Right ventricle myocardium inferior (tissue), 1 donor: ENCODE measurements at places on chromosomes 5 and 9. TPM values are rescaled to one million over a fixed set of nuclear protein-coding genes. Genes with fewer than 3 reads are reported as not detected.

FAM151B gene
- total RNA-seq: 1.6 TPM

DNA sequence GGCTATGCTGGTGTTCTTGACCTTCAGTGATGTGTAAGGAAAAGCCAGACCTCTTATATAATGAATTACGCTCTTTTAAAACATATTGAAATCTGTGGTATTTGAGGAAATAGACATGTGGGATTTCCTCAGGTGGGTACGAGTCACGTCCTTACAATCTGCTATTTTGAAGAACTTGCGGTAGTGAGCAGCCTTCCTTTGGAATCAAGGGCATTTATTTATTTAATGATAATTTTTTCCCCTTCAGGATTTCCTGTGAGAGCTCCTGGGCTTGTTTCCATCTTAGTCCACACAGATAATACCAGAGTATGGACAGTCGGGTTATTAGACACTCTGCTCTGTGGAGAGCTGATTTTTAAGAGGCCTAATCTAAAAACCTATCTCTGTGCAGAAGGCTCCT is 167.9 kb downstream of the ARHGEF28 start:
- DNase-seq: no peak

ZDHHC11 gene
- 38.0 TPM for total RNA-seq

DNA sequence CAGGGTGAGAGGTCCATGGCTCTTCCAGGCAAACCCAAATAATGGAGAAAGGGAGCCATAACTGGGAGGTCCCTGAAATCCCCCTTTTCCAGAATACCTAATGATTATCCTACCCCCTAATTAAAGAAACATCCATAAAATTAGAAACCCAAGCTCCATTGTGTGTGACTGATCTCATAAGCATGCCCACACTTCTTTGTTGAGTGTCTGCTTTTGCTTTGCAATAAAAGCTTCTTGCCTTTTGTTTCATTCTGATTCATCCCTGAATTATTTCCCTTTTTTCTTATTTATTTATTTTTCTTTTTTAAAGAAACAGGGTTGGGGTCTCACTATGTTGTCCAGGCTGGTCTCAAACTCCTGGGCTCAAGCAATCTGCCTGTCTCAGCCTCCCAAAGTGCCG is 33.1 kb downstream of the BTF3 start:
- no peak for DNase-seq

DNA sequence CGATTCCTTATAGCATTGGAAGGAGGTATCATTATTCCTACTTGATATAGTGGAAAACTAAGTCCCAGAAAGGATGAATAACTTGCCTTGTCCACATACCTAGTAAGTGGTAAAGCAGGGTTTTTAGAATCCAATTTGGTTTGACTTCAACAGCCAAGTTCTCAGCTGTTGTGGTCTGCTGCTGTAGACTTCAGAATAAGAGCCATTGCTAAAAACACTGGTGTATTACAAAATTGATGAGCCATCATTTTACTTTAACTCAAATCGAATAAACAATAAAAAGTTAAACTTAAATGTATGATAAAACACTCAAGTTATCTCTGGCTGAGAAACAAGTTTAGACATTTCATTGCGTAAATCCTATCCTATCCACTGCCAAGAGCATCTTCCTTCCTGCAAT is 610.8 kb downstream of the TLE1 start:
- DNase-seq: no peak
